ENCODE measurements at places on chromosomes 5 and 9.

- no peak for DNase-seq
- no peak overlapping the region for H3K27ac ChIP-seq
- no peaks in the 10 kb centered on the region for H3K4me1 ChIP-seq
- no peaks in the 10 kb centered on the region for H3K36me3 ChIP-seq
- H3K4me3 ChIP-seq, result no peak overlapping the region
Observed at GRCh38 chr9:71127301-71127700, 5.9 kb upstream of the TRPM3 start.

DNA sequence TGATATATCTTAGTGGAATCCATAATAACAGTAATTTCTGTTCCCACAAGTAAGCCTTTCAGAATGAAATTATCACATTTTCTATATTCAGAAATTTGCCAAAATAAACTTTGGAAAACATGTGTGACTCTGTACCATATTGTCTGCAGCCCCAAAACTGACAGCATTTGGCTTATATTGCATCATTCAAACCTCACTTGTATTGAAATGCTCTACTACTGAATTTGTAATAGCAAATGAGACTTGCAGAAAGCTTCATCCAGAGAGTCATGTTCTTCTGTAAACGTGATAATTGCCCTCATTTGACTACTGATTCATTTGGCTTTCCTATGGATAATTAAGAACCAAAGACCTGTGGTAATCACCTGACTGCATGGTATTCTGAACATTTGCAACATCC, 1249.5 kb upstream of the CDH18 start:
- no peak overlapping the region for H3K4me3 ChIP-seq
- no peak overlapping the region for H3K27ac ChIP-seq
- H3K36me3 ChIP-seq, result no peaks in the 10 kb centered on the region
- no peaks in the 10 kb centered on the region for H3K27me3 ChIP-seq
- DNase-seq, result no peak

- H3K4me3 ChIP-seq, result no peak overlapping the region
- peaks cover 74% of the 10 kb centered on the region for H3K36me3 ChIP-seq
- H3K4me1 ChIP-seq, result no peaks in the 10 kb centered on the region
- H3K27ac ChIP-seq, result no peak overlapping the region
- no peak for DNase-seq
Observed at GRCh38 chr9:109062543-109062942, 49.2 kb upstream of the CTNNAL1 start.

- H3K4me1 ChIP-seq, result no peaks in the 10 kb centered on the region
- H3K27ac ChIP-seq, result no peak overlapping the region
- H3K27me3 ChIP-seq, result no peaks in the 10 kb centered on the region
- no peak overlapping the region for H3K4me3 ChIP-seq
- no peak for DNase-seq
Observed at GRCh38 chr9:137963525-137963924, 85.9 kb downstream of the CACNA1B start.

DNA sequence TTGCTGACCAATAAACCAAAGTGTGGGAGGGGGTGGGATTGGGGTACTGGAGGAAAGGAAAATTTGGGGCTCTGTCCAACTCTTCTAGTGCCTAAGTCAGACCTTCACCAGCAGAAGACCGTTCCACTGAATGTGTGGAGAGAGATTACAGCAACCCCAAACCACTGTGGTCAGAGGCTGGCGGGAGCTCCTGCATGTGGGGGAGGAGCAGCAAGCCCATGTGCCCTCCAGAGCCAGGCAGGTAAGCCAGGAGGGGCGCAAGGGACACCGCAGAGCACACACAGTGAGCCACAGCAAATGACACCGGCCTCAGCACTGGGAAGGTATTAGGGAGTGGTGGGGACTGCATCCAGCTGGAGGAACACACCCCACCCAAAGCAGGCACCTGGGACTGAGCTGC, 62.9 kb downstream of the SMIM23 start:
- H3K4me3 ChIP-seq, result no peak overlapping the region
- no peak for DNase-seq
- no peaks in the 10 kb centered on the region for H3K27me3 ChIP-seq
- H3K36me3 ChIP-seq, result peaks cover under 1% of the 10 kb centered on the region
- H3K4me1 ChIP-seq, result no peaks in the 10 kb centered on the region

DNA sequence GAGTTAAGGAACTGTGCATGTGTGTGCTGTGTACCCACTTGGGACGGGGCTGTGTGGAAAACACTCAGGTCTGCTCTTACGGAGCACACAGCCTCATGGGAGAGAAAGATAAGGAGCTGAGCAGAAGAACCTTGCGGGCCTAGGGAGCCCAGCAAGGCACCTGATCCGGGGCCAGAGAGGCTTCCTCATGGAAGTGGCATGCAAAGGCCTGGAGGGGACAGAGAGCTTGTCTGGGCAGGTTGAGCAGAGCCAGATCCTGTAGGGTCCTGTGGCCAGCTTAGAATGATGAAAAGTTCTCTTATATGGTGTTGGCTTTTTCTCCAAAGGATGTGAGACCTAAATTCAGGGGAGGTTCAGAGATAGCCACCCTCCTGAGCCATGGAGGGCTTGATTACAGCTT, 45.2 kb downstream of the NEK6 start:
- no peak for DNase-seq
- peaks cover 2% of the 10 kb centered on the region for H3K36me3 ChIP-seq
- no peaks in the 10 kb centered on the region for H3K27me3 ChIP-seq
- no peaks in the 10 kb centered on the region for H3K4me1 ChIP-seq
- no peak overlapping the region for H3K27ac ChIP-seq
- no peak overlapping the region for H3K4me3 ChIP-seq

- DNase-seq, result no peak
- no peaks in the 10 kb centered on the region for H3K27me3 ChIP-seq
- H3K27ac ChIP-seq, result no peak overlapping the region
- no peaks in the 10 kb centered on the region for H3K36me3 ChIP-seq
- H3K4me1 ChIP-seq, result no peaks in the 10 kb centered on the region
Observed at GRCh38 chr5:126007841-126008240, 415.4 kb upstream of the GRAMD2B start.
